ENCODE measurements at places on chromosomes 2 and 18.

- no peak for DNase-seq
Measured at GRCh38 chr2:42927334-42928160, 135.2 kb upstream of the HAAO start.

DNA sequence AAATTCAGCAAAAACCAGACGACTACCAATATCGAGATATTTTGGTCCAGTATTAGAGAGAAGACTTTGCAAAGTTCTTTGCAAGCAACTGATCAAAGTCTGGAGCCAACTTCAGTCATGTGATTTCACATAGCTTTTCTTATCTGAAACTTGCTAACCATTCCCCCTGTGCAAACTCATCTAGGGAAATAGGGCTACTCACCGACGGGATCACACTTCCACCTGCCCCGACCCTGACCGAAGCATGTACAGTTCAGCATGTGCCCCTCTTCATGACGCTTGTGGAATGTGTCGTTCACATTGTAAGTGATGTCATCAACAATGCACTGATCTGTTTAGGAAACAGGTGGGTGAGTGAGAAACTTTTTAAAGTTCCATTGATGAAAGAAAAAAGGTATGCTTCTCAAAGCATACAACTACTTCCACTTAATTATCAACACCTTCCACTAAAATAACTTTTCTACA lies 15.4 kb downstream of the FN1 start:
- DNase-seq, result no peak

DNA sequence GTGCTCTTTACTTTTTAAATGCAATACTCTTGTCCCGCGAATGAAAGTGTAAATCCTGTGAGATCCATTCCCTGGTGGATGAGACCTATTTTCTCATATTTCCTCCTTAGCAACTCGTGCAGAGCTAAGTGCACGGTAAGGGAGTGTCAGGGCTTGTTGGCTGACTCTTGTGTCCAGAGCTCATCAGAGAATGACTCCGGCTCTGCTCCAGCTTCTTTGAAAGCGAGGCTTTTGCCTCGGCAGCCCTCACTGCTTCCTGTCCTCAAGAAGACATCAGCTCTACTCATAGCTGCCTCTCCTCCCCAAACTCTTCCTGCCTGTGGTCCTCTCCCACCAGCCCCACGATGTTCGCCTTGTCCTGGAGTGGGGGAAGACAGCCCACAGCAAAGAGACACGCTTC lies 70.7 kb downstream of the LIPG start:
- DNase-seq, result no peak

- no peak for DNase-seq
Measured at GRCh38 chr2:100247256-100248043, 74.9 kb downstream of the LONRF2 start.

DNA sequence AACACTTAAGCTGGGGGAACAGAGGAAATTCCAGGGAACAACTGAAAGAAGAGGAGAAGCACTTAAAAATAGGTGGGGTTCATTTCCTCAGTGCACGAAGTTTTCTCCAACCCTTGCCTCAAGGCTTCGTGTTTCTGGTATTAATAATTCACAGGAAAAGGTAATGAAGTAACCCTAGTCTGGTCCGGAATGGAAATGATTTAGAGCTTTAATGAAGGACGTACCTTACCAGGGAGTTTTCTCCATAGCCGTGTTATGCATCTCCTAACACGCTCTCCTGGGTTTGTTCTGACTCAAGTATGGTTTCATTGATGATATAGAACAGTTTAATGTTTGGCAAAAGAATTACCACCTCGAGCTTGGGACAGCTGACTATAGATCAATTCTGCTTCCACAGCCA lies 214.2 kb downstream of the MTX2 start:
- DNase-seq, result no peak

- DNase-seq, result no peak
Measured at GRCh38 chr2:48452108-48452507, 77.8 kb upstream of the STON1 start.

- DNase-seq, result no peak
Measured at GRCh38 chr2:217912098-217913024, 90.4 kb downstream of the TNS1 start.

DNA sequence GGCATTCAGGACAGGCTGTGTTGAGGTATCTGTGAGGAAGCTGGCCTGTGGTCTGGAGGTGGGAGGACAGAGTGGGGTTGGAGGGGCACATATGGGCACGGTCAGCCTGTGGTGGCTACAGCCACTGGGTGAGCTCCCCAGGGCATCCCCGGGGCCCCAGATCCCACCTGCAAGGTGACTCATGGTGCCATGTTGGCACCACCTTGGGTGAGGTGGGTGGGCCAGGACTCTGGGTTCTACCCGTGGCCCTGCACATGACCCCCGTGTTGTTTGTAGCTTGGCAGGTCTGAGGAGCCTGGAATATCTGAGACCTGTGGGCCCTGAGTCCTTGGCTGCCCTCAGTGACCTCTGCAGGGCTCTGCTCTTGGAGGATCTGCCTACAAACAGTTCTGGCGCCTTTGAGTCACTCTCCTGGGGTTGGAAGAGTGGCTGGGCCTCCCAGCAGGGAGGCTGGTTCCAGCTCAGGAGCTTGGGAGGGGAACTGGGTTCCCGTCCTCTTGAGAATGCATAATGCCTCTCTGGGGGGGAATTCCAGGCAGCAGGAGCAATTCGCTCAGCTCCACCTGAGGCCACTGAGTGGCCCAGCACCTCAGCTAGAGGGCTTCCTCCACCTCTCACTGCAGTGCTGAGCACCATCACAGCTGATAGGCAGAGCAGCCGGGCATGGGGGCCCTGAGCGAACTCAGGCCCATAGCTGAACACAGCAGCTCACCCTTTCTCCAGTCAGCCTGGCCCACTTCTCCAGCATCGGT lies 105.1 kb downstream of the DYSF start:
- no peak for DNase-seq

DNA sequence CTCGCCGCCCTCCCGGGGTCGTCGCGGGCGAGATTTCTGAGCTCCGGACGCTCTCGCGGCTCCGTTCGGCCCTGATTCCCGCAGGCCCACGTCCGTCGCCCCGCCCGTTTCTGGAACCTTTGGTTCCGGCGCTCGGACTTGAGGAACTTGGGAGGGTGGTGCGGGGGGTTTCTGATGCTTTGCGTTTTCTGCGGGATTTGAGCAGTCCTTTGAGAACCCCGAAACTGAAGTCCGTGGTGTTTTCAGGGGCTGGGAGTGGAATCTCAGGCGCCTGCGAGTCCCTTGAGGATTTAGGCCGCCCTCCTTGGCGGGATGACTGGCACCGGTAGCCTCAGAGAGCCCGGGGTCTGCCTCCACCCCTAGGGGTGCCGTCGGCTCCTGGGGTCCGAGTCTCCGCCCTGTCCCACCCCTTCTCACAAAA lies 336 bp downstream of the THNSL2 start:
- DNase-seq, result no peak

Data from stimulated activated CD8-positive, alpha-beta memory T cell treated with anti-CD3 and anti-CD28 coated beads, Interleukin-15, amount 100 ng/mL, for 4 hours (primary cell).